ENCODE measurements at places on chromosomes 11 and 22.
A peak's percentile ranks its signal among the peaks of the same experiment; 100 is the strongest.

GRCh38 chr11:126570489-126570888 lies 215.0 kb downstream of the ST3GAL4 start:
- DNase-seq = no peak

GRCh38 chr11:35786188-35786587 lies 123.6 kb downstream of the TRIM44 start:
- DNase-seq = peak; percentile 51

- DNase-seq = no peak
Observed at GRCh38 chr11:134995741-134996140, 583.7 kb upstream of the B3GAT1 start.

DNA sequence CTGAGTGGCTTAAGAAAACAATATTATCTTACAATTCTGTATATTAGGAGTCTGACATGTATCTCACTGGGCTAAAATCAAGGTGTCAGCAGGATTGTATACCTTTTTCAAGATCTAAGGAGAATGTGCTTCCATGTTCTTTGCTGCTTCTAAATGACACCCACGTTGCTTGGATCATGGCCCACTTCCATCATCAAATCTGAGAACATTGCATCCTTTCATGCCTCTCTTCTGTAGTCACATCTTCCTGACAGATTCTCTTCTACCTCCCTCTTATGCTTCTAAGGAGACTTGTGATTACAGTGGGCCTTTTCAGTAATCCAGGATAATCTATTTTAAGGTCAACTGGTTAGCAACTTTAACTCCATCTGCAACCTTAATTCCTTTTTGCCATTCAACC lies 499.4 kb downstream of the FAM181B start:
- no peak for DNase-seq

DNA sequence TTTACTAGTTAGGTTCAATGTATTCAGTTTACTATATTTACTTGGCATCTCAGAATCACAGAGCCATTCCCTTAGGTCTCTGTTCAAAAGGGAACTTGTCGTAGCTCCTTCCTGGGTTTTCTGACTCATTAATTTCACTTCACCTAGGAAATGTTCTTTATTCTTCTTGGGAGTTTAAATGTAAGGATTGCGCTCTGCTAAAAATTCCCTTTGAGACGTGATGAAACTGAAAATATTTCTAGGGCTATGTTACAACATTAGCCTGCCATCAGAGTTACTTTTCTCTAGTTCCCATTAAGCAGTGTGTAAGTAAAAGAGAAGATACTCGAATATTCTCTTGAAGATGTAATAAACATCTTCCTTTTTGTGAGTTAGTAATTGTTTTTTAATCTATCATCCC lies 209.5 kb downstream of the CASP12 start:
- no peak for DNase-seq

- DNase-seq = no peak
Observed at GRCh38 chr11:66586136-66586535, 6.7 kb downstream of the CCDC87 start.

DNA sequence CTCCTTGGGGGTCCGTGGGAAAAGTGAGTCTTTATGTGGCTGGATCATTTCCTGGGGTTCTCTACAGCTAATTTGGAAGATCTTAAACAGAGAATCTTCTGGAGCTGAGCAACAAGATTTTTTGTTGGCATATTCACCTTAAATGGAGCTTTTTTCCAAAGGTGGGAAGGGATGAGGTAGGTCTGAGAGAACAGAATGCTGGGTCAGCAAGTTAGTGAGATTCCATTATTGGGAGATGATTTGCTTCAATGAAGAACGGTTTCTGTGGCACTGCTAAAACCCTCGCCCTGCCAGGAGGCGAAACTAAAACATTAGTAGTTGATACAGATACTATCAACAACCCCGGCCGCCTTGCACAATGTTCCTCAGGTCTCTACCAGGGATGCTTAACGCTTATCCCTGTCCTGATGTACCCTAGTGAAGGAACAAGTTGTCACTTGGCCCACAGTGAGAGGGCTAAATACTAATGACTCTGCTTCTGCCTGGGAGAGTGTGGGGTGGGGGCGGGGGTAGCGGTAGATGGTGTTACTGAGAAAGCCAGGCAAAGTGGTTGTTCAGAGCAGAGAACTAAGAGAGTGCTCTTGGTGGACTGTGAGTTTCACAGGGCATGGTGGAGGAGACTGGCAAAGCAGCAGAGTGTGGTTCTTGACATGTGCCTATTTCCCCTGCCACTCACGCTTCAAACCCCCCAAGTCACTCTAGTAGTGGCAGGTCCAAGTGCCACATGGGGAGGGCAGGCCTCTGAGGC lies 63.7 kb upstream of the CYP2D6 start:
- no peak for DNase-seq

- DNase-seq = no peak
Observed at GRCh38 chr11:44718057-44718456, 8.7 kb upstream of the TSPAN18 start.

DNA sequence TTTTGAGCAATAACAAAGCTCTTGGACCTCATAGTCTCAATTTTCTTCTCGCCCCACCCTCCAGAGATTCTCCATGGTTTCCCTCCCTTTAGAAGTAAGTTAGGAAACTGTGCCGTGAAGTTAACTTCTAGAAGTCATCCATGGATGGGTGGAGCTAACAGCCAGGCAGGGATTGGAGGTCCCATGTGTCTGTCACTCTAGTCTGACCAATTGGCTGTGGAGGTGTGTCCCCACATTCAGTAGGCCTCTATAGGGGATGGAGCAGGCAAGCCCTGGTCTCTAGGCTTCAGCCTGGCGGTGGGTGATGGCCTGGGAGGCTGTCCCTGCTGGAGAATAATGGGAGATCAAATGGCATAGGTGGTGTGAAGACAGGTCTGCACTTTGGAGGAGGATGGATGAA lies 50.7 kb downstream of the TP53I11 start:
- peak; percentile 75 for DNase-seq

GRCh38 chr11:18567081-18567480 lies 21.5 kb downstream of the UEVLD start:
- DNase-seq = no peak
